Testis (tissue), 5 donors: ENCODE measurements at places on chromosomes 2 and 18.

DNA sequence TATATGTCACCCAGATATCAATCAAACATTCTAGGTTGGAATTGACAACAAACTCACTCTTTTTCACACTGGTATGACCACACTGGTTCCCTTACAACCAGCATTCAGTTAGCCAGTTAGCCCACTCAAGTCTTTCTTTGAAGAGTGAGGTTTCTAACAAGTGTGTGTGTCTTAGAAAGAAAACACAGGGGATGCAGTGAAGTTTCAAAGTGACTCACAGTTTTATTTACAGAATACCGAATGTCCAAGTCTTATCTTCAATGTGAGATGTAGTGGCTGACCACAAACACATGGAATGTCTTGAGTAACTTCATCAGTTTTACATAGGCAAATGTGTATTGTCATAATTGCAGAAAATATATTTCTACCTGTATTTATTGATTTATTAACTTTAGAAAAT is 274.7 kb upstream of the HNMT start:
- no peak for DNase-seq

- DNase-seq = peak; percentile 68
Observed at GRCh38 chr2:71807581-71808451, 339.8 kb downstream of the CYP26B1 start.

- no peak for DNase-seq
Observed at GRCh38 chr18:2569338-2570207, 1.7 kb downstream of the METTL4 start.

GRCh38 chr2:125652280-125652679 is 1003.7 kb upstream of the GYPC start:
- DNase-seq = no peak

- no peak for DNase-seq
Observed at GRCh38 chr2:15223887-15224286, 337.2 kb downstream of the NBAS start.

DNA sequence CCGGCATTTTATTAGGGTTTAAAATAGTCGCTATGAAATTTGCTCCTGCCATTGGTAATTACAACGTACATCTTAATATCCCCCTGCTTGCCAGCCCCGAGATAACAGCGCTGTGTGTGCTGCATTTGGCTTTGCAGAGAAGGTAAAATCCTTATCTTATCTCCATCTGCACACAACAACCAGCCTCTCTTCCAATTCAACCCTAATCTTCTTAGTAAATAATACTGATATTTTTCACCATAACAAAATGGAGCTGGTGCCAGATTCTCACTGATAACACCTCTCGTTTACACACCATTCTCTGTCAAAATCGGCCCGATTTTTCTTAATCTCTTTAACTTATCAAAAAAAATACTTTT is 61.4 kb upstream of the SIX3 start:
- DNase-seq = no peak

DNA sequence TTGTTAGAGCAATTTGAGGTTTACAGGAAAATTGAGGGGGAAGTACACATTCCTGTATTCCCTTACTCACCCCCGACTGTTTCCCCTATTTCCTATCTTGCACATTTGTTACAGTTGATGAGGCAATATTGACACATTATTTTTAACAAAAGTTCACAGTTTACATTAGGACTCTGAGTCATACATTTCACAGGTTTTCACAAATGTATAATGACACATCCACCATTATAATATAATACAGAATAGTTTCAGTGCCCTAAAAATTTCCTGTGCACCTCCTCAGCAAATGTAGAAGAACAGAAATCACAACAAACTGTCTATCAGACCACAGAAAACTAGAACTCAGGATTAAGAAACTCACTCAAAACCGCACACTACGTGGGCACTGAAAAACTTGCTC is 160.6 kb upstream of the RMP24 start:
- no peak for DNase-seq

GRCh38 chr2:238505119-238505891 is 78.6 kb downstream of the ASB1 start:
- no peak for DNase-seq

GRCh38 chr2:38056216-38056615 is 19.7 kb downstream of the CYP1B1 start:
- no peak for DNase-seq

GRCh38 chr2:60216452-60216995 is 336.9 kb downstream of the BCL11A start:
- DNase-seq = no peak

- no peak for DNase-seq
Observed at GRCh38 chr18:69954719-69955480, 7.2 kb upstream of the CD226 start.

DNA sequence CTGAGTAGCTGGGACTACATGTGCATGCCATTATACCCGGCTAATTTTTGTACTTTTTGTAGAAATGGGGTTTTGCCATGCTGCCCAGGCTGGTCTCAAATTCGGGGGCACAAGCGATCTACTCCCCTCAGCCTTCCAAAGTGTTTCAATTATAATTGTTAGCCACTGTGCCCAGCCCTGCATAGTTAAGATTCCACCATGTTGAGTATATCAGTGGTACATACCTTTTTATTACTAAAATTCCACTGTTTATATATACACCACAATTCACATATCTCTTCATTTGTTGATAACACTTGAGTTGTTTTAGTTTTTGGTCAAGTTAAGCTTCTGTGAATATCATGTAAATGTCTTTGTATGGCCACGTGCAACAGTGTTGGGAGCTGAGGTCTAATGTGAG is 12.8 kb upstream of the FMNL2 start:
- DNase-seq = no peak

GRCh38 chr18:72444111-72444797 is 99.9 kb downstream of the CBLN2 start:
- no peak for DNase-seq
